Putamen (tissue), 1 donor: ENCODE measurements at places on chromosomes 5 and 9.

GRCh38 chr5:169970911-169971765, 9.2 kb downstream of the INSYN2B start:
- no peak for DNase-seq

- DNase-seq = no peak
Observed at GRCh38 chr5:68122439-68123328, 92.9 kb upstream of the PIK3R1 start.

GRCh38 chr5:176401281-176402205, 13.0 kb downstream of the HIGD2A start:
- no peak for DNase-seq

DNA sequence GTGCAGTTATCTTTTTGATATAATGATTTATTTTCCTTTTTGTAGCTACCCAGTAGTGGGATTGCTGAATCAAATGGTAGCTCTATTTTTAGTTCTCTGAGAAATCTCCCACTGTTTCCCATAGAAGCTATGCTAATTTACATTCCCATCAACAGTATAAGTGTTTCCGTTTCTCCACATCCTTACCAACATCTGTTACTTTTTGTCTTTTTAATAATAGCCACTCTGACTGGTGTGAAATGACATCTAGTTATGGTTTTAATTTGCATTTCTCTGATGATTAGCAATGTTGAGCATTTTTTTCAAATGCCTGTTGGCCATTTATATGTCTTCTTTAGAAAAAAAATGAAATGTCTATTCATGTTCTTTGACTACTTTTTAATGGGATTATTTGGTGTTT, 94.7 kb downstream of the SERINC5 start:
- no peak for DNase-seq

DNA sequence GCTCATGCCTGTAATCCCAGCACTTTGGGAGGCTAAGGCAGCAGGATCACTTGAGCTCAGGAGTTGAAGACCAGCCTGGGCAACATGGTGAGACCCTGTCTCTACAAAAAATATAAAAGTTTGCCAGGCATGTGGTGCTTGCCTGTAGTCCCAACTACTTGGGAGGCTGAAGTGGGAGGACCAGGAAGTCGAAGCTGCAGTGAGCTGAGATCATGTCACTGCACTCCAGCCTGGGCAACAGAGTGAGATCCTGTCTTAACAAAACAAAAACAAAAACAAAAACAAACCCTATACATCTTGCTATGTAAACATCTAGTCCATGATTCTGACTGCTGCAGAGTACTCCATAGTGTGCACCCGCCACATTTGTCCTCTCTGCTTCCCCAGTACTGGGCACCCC, 19.8 kb upstream of the PPP2CA start:
- no peak for DNase-seq

DNA sequence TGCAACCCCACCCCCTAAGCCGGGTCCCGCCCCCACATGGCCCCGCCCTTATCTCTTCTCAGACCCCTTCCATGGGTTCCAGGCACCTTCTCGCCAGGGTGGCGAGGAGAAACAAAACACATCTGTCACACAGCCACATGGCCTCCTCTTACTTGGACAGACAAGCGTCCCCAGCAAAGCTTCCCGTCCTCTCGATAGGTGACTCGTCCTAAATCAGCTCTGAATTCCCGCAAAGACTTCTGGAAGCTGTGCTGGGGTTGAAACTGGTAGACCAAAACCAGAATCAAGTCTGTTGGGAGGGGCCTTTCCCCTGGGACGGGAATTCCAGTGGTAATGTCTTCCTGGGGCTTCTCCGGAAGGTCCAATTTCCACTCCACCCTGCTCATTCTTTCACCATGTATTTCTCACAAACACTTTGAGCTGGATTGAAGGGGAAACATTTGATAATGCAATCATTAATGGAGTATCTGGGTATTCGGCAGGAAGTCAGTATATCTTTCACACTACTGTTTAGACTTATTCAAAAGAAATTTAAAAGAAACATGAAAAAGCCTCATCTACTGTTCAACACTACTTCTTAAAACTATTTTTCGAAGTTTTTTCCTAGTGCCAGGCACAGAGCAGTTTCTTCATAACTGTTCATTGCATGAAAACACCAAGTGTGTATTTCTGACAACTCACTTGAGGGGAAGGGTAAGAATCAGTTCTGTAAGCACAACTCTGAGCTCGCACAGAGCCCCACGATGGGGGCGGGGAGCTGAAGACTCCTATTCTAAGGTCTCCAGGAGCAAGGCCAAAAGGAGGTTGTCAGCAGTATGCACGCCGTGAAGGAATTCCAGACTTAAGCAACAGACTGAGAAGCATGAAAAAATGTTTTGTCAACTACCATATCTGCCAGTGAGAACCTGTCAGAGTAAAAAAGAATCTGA, 644 bp upstream of the CTNNAL1 start:
- no peak for DNase-seq

DNA sequence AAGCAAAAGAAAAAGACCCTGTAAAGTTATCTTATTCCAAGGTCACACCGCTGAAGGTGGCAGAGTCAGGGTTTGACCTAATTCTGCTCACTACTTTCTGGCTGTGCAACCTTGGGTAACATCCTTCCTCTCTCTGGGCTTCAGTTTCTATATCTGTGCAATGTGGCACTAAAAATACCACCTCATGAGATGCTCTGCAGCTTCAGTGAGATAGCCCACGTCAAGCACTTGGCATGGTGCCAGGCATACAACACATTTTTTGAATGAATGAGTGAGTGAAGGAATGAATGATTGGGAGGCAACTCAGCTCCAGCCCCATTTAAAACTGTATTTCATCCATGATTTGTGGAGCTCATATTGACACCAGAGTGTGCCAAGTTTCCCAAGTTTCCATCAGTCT, 62.3 kb downstream of the FOXI1 start:
- DNase-seq = no peak

DNA sequence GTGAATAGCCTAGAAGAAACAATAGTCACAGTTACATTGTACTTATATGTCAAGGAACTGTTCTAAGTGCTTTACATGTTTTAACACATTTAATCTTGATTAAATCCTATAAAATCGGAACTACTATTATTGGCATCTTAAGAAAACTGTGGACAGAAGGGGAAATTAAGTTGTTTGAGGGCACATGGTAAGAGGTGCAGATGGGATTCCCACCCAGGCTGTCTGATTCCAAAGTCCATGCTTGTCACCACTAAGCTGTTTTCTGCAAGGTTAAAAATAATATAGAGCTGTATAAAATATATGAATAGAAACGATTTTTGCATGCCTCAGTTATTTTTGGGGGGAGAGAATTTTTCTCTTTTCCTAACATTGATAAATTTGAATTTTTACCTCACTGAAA, 194.6 kb upstream of the KLF9 start:
- DNase-seq = no peak

DNA sequence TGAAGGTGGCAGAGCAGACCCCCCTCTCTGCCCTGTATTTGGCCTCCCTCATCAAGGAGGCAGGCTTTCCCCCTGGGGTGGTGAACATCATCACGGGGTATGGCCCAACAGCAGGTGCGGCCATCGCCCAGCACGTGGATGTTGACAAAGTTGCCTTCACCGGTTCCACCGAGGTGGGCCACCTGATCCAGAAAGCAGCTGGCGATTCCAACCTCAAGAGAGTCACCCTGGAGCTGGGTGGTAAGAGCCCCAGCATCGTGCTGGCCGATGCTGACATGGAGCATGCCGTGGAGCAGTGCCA, 3.8 kb downstream of the ALDH1B1 start:
- DNase-seq = no peak

DNA sequence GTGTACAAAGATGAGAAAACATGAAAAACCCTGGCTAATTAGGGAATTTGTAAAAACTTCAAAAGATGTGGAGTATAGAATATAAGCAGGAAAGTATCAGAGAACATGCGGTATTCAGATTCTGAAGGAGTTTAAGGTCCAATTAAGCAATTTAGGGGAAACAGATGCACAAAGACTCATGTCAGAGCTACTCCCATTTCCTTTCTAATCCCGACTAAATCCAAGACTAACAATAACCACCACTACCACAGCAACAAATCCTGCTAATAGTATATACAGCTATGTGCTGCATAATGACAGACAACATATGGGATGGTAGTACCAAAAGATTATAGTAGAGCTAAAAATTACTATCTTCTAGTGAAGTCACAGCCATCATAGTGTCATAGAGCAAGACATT, 102.1 kb downstream of the LURAP1L start:
- DNase-seq = no peak

DNA sequence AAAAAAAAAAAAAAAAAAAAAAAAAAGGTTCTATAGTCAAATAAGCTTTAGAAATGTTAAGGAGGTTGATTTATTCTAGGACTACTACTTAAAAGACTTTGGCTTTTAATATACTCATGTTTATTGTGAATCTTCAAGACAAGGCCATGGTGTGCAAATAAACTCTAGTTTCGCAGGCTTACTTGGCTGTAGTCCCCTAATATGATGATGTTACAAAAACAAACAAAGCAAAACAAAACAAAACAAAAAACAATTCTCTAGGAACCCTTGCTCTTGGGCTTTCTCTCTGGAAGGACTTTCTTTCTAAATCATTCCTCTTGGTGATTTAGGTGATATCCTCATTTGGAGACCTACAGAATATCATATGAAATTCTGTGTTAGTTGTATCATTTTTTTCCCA, 172.0 kb downstream of the GDNF start:
- no peak for DNase-seq

DNA sequence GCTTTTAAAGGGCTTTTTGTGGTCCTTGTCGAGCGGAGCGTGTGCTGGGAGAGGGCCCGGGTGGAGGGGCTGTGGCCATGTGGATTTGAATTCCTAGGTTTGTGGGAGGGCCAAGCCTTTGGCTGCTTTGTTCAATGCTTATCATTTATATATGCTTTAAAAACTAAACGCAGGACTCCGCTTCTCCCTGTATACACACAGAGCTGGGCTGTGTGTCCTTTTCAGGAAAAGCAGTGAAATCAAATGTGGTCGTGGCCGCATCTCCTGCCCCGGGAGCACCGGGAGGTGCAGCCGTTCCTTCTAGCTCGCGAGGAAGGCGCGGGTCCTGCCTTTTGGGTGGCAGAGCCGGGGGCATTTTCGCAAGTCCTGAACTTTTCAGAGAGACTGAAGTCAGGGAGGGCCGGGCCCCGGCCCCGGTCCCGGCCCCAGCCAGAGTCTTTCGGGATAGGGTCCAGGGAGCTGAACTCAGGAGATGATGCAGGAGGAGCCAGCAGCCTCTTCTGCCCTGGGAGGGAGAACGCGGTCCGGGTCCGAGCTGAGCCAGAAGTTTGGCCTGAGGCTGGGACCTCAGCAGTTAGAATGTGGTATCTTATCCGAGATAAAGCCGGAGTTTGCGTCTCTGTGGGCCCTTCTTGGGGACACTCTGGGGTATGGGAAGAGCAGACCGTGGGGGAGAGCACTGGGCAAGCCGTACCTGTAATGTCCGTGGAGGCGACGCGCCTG, 158.8 kb downstream of the C9orf152 start:
- DNase-seq = no peak

DNA sequence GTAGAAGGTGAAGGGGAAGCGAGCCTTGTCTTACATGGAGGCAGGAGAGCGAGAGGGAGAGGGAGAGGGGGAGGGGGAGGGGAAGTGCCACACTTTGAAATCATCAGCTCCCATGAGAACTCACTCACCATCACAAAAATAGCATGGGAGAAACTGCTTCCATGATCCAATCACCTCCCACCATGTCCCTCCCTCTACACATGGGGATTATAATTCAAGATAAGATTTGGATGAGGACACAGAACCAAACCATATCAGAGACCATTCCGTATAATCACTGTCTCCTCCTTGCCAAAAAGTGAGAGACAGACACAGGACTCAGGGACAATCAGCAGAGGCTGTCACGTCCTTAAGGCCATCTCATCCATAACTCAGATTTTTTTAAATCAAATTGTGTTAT, 187.7 kb upstream of the TAS2R1 start:
- DNase-seq = no peak

- DNase-seq = no peak
Observed at GRCh38 chr5:27387535-27388073, 349.2 kb upstream of the CDH9 start.

DNA sequence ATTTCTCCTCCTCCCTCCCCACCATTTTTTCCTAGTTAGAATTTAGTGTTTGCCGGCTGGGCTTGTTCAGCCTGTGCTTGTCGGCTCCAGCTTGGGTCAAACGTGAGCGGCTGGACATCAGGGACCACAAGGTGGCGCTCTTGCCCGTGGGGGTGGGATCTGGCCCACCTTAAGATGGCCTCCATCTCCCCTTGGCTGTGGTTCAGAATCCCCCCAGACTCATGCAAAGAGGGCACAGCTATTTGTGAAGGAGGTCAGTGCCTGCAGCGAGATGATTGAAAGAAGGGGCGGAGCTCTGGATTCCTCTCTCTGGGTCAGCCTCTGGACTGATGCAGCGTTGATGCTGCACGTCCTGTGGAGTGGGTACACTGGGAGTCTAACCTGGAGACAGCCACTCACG, 283.3 kb upstream of the TUT7 start:
- DNase-seq = peak; percentile 6

DNA sequence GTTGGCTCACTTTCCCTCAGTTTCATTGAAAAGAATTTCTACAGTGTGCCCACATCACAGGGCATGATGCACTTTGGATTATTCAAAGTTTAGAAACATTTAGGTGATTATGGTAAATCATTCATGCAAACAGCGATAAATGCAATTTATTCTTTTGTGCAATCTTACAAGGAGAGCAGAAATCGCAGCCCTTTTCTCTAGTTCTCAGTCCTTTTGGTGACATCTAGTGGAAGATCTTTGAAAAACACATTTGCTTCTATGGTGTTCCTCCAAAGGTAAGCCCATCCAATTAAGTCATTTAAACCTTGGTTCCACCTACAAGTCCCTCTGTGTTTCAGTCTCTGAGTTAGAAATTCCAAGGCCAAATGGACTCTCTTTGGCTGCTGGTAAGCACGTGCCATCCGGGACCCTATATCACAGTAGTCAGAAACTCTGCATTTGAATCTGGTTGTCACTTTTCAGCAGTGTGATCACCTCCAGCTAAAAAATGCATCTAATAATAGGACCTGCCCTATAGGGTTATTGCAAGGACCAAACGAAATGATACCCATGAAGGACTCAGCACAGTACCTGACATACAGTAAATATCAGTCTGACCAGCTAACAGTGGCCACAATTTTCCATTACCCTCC, 66.4 kb downstream of the MACROH2A1 start:
- peak; percentile 31 for DNase-seq

- DNase-seq = no peak
Observed at GRCh38 chr5:148915224-148915817, 88.9 kb downstream of the ADRB2 start.

- DNase-seq = no peak
Observed at GRCh38 chr5:168790002-168790635, 211.0 kb upstream of the PANK3 start.

- no peak for DNase-seq
Observed at GRCh38 chr5:73378070-73378469, 70.5 kb downstream of the FOXD1 start.

- DNase-seq = no peak
Observed at GRCh38 chr5:16618138-16618897, 1.5 kb upstream of the RETREG1 start.

GRCh38 chr5:136308212-136308795, 57.0 kb downstream of the TRPC7 start:
- DNase-seq = no peak

- no peak for DNase-seq
Observed at GRCh38 chr5:27208051-27208450, 169.7 kb upstream of the CDH9 start.
